ENCODE measurements at places on chromosomes 13 and 19. TPM values are rescaled to one million over a fixed set of nuclear protein-coding genes. Genes with fewer than 3 reads are reported as not detected.
A peak's percentile ranks its signal among the peaks of the same experiment; 100 is the strongest.

GRCh38 chr13:51058461-51059167 is 52.5 kb downstream of the C13orf42 start:
- DNase-seq = no peak

DNA sequence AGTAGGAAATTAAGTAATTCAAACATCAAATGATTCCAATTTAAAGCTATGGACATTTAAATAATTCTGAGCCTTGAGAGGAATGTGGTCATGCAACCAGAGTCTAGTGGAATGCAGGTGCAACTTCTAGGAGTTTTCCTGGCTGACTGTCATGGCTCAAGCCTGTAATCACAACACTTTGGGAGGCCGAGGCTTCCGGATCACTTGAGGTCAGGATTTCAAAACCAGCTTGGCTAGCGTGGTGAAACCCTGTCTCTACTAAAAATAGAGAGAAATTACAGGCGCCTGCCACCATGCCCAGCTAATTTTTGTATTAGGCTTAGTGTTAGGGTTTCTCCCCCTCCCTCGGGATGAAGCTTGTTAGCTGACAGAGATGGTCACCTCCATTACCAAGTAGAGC is 6.4 kb downstream of the ZNF808 start:
- no peak for DNase-seq

GRCh38 chr19:13499692-13500091 is 6.6 kb downstream of the CACNA1A start:
- DNase-seq = no peak

Gene GJB6
- total RNA-seq = 6.1 TPM

Gene LILRB5
- total RNA-seq = not detected

- no peak for DNase-seq
Measured at GRCh38 chr13:18235172-18235571, 946.5 kb downstream of the TUBA3C start.

Gene ICAM1
- total RNA-seq = 23.8 TPM

GRCh38 chr19:40216013-40216776 is 2.0 kb downstream of the TTC9B start:
- no peak for DNase-seq

GRCh38 chr13:93338906-93339305 is 112.3 kb downstream of the GPC6 start:
- no peak for DNase-seq

GRCh38 chr13:74021505-74021904 is 112.7 kb downstream of the KLF12 start:
- DNase-seq = no peak

Gene METTL21C
- total RNA-seq = not detected

- peak; percentile 93 for DNase-seq
Measured at GRCh38 chr19:29680447-29680846, 15.2 kb downstream of the PLEKHF1 start.

GRCh38 chr13:110045202-110045601 is 258.8 kb upstream of the IRS2 start:
- no peak for DNase-seq

Gene RFPL4A
- total RNA-seq = not detected

Gene C19orf85
- not detected for total RNA-seq

DNA sequence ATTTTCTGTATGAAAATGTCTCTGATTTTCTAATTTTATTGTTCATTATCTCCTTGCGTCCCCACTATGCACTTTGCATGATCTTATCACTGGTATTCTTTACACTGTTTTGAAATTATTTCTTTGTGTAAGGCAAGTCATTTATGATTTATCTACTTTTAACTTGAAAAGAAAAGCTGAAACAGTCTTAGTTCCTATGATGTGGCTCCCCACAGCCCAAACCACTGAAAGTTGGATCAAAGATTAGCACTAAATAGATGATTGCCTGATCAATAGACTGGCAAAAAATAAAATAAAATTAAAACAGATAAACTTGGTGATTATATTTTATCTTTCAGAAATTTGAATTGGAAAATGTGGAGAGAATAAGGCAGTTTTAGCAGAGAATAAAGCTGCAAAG is 1101.9 kb downstream of the PCDH9 start:
- DNase-seq = no peak

DNA sequence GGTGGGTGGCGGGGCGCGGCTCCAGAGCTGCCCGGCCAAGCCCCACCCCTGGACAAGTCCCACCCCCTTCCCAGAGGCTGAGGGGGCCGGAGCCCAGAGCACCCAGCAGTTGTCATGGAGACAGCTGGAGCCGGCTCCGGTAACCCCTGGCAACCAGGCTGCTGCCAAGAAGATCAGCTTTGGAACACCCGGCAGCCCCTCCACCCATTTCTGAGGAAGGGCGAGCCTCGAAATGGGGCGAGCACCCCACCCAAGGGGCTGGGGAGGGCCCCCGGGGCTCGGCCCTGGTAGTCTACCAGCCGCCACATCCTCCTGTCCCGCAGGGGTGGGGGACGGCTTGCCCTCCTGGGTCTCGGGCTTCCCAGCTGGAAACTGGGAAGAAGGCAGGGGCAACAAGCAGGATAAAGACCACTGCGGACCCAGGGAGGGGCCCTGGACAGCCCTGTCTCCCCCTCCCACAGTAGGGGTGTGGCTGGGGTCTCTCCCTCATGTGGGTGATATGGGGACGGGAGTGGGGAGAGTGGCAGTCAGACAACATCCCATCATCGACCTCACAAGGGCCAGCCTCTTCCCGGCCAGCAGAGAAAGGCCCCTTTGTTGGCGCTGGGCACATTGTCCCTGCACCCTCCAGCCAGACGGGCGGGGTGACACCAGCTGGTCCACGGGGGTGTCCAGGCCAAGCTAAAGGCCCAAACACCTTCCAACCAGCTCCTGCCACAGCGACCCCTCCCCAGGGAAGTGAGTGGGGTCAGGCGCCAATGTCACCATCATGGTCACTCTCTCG is 1.5 kb downstream of the CERS1 start:
- no peak for DNase-seq
